Hematopoietic multipotent progenitor cell treated with erythropoietin and hydrocortisone succinate and interleukin-3 and kit ligand, for 8 days (in vitro differentiated cells): ENCODE measurements at places on chromosomes 4 and X.

DNA sequence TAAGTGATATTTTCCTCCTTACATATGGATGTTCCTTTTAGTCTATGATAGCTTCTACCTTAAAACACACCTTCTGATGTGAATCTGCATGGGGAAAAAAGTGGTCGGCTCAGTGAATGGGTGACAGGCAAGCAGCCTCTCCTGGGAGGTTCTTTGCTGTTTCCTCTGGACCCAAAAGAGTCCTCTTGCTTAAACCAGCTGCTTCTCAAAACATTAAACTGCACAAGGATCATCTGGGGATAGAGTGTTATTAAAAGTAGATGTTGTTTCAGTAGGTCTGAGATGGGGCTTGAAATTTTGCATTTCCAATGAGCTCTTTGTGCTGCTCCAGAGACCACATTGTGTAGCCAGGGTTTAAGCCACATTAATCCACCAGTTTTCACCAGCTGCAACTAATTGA, 452.9 kb downstream of the IL1RAPL1 start:
- no peak for DNase-seq

DNA sequence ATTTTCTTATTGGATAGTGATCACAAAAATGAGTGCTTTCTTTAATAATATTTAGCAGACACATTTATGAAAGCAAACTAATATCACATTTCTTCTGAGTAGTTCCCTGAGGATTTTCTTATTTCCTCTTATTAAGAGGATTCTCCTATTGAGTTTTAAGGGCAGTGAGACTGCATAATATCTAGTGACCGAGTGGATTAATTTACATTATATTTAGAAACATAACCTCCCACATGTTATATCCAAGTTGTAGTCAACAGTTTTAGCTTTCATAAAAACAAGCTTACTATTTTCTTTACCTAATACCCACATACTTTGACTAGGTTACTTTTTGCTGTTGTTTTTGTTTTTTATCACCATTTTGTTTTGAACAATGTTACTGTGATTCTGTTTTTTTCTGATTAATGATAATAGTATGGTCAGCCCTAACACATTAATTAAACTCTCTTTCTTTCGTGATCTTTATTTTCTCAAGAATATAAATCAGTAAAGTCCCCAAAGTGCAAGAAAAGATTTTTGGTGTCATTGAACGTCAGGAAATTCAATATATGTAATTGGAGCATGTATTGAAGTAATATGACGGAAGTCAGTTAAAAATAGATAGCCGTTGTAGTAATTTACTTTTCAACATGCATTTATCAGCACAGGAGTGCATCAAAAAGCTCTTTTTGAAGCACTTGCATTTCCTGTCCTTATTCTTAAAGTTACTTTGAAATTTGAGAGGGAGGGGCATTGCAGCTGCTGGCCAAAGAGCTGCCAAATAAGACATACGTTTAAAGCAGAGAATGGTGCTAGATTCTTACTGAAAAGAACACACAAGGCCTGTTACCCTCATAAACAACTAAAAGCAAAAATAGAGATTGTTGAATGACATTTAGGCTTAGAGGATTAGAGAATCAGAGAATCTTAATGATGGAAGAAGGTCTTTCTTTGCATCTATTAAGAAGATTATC, 25.2 kb downstream of the DDIT4L start:
- no peak for DNase-seq

- DNase-seq: peak; percentile 80
Measured at GRCh38 chr4:158827543-158827981, 58.7 kb downstream of the FNIP2 start.

GRCh38 chr4:73944061-73944875, 37.6 kb downstream of the PF4 start:
- DNase-seq: peak; percentile 8

GRCh38 chr4:21012851-21013331, 312.6 kb downstream of the PACRGL start:
- DNase-seq: no peak

GRCh38 chr4:86554646-86555045, 39.5 kb upstream of the PTPN13 start:
- DNase-seq: no peak

- peak; percentile 51 for DNase-seq
Measured at GRCh38 chr4:25190407-25190806, 30.2 kb upstream of the SEPSECS start.

GRCh38 chr4:83335701-83336100, 1.1 kb upstream of the HPSE start:
- DNase-seq: no peak

DNA sequence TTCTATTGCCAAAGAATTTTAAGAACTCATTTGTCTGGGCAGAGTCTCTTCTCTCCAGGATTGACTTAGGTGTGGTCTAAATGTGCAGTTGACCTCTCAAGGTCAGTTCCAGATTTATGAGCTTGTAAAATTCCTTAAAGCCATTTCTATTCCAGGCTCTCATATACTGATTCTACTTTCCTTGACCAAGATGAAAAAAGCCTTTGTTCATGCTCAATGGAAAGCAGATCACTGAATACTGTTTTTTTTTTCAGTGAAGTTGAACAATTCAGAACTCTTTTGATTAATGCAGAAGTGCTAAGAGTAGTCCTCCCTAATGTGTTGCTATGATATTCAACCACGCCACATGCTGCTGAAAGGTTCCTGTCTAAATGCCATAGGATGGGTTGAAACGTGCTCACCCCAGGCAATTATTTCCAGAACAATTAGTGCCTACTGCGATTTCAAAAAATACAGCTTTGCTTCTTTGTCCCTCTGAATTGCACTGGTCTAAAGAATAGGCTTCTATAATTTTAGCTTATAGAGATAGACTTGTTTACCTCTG, 312.4 kb upstream of the PABPC5 start:
- DNase-seq: no peak

GRCh38 chr4:58560736-58561135, 1450.6 kb upstream of the IGFBP7 start:
- DNase-seq: no peak

- no peak for DNase-seq
Measured at GRCh38 chr4:84952004-84952403, 14.5 kb downstream of the WDFY3 start.

DNA sequence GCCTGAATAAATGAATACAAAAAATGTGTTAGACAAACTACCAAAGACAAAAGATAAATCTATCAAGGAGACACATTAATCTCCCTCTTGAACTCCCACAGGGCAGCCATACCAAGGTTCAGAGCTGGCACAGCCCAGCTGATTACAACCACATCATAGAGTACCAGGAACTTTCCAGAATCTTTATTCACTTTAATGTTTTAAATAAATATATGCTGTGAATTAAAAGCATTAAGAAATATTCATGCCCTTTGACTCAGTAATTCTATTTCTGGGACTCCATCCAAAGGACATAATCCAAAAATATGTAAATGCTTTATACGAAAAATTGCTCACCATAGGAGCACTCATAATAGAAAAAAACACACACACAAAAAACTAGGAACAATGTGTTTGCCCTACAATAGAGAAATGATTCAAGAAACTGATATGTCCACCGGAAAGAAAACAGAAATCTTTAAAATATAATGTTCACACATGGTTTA, 126.0 kb downstream of the LDB2 start:
- no peak for DNase-seq

DNA sequence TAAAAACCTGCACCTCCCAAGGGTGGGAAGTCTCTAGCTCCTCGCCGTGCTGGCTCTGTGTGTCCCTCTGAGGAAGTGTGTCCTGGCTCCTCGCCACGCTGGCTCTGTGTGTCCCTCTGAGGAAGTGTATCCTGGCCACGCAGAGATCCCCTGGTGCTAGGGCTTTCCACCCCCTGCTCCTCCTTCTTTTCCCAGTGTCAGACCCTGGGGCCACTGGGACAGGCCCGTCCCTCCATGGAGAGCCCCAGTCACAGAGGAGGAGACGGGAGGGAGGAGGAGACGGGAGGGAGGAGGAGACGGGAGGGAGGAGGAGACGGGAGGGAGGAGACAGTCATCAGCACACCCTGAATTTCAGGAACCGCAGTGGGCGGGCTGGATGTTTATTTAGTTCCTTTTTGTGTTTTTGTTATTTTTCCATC, 53.8 kb upstream of the HGFAC start:
- no peak for DNase-seq

- no peak for DNase-seq
Measured at GRCh38 chr4:142367418-142368180, 478.5 kb downstream of the INPP4B start.

DNA sequence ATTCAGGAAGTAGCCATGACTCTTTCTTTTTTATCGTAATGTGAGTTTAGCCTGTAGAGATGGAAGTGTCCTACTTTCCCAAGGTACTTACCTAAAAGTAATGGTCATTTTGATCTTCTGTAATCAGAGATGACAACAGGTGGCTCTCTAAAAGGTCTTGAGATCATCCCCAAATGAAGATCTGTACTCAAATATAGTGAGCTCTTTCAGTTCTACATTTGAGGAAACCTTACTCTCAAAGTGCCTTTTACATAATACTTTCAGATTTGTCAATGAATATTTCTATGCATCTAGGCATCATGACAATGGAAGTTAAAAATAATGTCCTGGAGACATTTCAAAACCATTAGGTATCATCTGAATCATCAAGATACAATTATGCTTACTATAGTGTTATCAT, 17.2 kb upstream of the MND1 start:
- DNase-seq: no peak

- DNase-seq: no peak
Measured at GRCh38 chrX:8405631-8406030, 59.0 kb upstream of the VCX3B start.

DNA sequence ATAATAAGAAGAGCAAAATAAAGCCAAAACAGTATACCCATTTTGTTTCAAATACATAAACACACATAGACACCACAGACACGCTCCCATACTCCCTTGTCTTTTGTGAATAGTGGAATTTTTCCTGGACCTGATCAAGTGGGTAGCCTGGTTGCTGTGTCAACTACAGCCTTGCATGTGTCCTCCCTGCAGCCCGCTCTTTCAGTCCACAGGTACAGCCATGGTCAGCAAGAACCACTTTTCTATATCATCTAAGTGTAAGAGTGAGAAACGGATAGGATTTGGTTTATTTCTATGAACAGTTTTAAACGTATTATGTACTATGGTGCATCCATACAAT, 9.8 kb downstream of the PWWP3B start:
- no peak for DNase-seq

DNA sequence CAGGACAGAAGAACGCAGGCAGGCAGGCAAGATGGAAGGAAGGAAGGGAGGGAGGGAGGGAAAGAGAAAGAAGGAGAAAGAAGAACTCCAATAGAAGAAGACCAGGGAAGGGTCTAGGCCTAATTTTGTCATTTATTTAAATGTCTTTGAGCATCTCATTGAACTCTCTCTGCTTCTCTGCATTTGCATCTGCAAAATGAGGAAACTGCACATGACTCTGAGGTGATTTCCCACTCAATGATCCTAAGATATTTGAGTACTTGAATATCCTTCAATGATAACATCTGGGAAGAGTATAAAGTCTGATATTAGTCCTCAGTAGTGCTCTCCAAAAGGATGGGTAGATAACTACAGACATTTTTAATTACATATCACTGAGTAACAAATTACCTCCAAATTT, 33.1 kb upstream of the RBPJ start:
- no peak for DNase-seq

DNA sequence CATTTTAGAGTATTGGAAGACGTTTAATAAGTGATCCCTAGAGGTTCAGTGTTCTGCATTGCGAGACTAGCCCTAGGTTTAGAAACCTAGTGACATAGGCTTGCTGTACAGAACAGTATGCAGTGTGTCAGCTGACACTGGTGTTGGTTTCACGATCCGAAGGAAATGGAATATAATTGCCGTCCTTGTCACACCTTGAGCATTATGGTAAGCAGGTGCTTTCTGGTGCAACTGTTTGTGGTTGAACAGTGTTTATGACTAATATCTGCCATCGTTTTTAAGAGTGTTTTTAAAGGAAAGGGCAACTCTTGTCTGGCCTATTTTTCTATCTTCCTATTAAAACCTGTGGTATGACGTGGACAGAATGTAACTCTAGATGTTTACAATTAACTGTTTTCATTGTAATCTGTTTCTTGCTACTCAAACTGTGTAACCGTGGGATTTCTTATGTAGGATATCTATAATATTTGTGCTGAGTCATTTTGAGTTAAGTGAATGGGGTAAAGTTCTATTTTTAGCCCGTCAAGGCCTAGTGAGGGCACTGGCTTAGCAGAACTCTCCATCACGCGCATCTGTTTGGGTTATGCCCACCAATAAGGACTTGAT, 53.8 kb upstream of the TBC1D14 start:
- DNase-seq: peak; percentile 62

GRCh38 chrX:76454456-76454927, 27.0 kb downstream of the MAGEE1 start:
- peak; percentile 4 for DNase-seq

DNA sequence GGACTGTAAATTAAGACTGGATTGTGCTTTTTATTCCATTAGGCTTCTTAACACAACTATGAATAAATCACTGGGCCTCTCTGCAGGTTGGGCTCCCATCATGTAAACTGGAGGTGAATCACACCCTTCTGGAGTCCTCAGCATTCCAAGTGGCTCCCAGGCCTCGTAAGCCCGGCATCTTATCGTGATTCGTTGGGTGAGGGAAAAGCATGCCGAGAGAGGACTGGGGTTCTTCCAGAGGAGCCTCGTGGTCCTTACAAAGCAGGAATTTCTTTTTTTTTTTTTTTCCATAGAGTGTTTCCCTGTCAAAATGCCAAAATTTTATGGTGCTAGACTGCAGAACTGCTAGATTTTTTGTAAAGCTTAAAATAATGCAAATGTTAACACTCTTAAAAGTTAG, 20.0 kb downstream of the CLDN22 start:
- no peak for DNase-seq

DNA sequence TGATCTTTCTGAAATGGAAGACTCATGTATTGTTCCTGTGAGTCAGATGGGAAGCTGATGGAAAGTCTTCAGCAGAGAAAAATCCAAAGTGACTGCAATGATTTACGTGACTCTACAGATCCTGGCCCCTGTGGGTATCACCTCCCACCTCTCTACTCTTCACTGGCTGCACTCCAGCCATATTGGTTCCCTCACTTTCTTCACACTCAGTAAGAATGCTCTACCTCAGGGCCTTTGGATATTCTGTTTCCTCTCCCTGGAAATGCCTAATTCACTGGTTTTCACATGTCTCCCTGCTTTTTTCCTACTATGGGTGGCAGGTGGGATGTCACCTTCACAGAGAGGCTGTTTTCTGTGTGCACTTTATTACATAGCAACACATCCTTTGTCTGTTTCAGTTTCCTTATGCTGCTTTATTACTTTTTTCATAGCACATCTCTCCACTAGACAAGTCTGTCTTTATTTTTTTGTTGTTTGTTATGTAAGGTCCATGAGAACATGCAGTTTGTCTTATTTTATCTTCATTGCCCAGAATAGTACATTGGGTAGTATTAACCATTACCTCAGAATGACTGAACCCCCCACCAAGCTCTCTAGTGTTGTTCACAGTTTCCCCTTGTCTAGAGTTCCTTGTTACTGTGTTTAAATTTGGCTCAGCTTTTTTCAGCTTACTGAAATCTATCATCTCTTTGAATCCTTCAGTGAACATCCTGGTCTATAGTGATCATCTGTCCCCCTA, 57.6 kb upstream of the CLNK start:
- DNase-seq: no peak

DNA sequence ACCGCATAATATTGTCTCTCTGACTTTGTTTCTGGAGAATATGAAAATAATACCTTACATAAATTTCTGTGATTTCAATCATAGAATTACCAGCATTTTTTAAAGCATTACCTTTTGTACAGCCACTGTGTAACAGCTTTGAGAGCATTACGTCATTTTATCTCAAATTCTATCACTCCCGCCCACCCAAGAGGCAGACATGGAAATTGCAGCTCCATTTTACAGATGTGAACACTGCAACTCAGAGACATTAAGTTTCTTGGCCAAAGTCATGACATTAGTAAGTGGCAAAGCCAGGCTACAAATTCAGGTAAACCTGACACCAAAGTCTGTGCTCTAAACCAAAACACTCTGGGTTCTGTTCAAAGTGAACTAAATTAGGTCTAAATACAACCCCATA, 33.6 kb upstream of the KDR start:
- no peak for DNase-seq
